ENCODE measurements at places on chromosomes 1 and 21.

GRCh38 chr1:42144711-42145388, 8.4 kb upstream of the GUCA2B start:
- DNase-seq = peak; percentile 53

DNA sequence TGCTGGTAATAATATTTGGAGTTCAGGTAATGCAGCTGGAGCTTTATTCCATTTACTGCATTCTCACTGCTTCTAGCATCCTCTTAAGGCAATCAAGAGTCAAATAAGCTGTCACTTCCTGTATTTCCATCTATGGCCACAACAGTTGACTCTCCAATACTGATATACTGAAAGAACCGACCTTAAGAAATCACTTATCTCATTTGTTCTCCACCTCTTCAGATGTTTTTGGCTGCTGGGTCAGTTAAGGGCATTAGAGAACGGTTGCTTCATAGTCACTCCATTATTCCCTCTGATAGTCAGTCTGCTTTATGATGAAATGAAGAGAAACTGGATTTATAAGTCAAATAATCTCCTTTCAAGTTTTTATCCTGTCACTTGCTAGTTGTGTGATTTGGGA, 14.2 kb upstream of the RGS4 start:
- DNase-seq = no peak

DNA sequence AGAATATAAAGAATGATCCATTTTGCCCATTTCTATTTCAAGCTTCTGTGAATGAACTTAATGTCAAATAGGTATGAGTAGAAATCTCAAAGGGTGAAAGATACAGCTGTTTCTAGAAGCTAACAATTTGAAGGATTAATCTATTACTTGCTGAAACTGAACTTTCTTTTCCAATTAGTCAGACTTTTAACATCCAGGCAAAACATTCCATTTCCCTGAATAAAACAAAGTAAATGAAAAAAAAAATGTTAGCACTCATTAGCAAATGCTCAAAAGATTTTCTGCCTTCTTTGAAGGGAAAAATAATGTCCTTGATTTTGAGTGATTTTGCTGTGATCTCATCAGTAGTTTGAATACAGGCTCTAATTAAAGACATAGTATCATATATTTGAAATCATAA, 447.6 kb upstream of the PRMT6 start:
- DNase-seq = no peak

GRCh38 chr21:42476388-42477331, 19.4 kb downstream of the RSPH1 start:
- DNase-seq = peak; percentile 20

DNA sequence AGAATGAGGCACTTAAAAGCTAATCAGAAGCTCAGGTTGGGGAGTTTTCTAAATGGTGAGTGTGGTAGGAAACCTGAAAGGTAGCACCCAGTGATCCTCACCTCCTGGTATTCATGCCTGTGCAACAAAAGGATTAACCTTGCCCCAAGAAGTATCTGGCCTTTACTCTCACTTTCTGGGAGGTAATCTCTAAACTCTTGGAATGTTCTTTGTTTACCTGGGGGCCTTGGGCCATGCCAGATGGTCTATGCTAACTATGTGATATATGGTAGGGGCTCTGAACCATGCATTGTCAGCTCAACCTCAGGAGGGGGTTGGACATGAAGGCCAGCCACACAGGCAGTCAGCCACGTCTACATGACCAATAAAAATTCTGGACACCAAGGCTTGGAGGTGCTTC, 24.4 kb upstream of the TRIM33 start:
- DNase-seq = no peak

GRCh38 chr1:121586369-121587229, 401.8 kb downstream of the SRGAP2C start:
- peak; percentile 80 for DNase-seq

- DNase-seq = no peak
These were observed 112.9 kb upstream of the PDE4B start for GRCh38 chr1:65679773-65680172.

GRCh38 chr1:234699795-234700665, 90.1 kb upstream of the IRF2BP2 start:
- DNase-seq = no peak

All from endodermal cell (in vitro differentiated cells).